Endothelial cell of umbilical vein (primary cell): ENCODE measurements at places on chromosomes 7 and 10.
A peak's percentile ranks its signal among the peaks of the same experiment; 100 is the strongest.

DNA sequence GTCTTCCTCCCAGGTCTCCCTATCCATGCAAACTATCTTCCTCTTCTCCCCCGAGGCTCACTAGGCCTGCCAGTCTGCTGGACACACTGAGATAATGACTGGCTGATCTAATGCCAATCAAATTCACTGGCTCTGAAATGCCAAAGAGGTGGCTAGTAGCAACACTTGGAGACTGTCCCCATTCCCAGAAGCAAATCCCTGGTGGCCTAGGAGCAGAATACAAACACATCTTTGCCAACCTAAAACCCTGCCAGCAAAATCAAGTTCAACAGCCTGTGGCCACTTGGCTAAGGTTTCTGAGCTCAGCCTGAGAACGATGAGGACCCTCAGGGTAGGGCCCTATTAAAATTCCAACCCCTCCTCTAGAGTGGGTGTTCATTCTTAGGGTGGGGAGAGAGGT is 46.6 kb downstream of the SH3PXD2A start:
- no peak for DNase-seq

DNA sequence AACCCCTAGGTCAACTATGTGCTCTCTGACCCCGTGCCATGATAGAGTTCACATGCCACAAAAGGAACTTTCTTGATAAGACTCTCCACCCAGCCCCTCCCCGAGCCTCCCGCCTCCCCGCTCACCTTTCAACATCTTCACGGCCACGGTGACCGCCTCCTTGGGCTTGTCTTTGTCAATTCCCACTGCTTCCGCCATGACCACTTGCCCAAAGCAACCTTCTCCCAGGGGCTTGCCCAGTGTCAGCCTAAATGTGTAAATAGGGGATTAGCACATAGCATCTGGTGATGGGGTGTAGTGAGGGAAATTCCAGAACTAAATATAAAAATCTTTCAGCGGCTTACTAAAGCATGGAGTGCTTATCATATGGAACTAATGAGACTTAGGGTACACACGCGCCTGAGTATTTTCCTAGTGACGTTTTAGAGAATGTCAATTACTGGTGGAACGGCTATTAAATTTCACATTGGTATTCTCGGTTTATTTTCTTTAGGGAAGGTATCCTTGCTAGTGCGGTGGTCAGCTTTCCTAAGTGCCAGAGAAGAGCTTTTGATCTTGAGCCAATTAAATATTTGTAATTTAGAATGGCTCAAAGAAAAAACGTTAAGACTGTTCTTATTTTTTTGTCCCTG is 97.4 kb downstream of the FGFR2 start:
- DNase-seq = no peak

GRCh38 chr10:78278058-78278404 is 244.4 kb downstream of the RPS24 start:
- no peak for DNase-seq

DNA sequence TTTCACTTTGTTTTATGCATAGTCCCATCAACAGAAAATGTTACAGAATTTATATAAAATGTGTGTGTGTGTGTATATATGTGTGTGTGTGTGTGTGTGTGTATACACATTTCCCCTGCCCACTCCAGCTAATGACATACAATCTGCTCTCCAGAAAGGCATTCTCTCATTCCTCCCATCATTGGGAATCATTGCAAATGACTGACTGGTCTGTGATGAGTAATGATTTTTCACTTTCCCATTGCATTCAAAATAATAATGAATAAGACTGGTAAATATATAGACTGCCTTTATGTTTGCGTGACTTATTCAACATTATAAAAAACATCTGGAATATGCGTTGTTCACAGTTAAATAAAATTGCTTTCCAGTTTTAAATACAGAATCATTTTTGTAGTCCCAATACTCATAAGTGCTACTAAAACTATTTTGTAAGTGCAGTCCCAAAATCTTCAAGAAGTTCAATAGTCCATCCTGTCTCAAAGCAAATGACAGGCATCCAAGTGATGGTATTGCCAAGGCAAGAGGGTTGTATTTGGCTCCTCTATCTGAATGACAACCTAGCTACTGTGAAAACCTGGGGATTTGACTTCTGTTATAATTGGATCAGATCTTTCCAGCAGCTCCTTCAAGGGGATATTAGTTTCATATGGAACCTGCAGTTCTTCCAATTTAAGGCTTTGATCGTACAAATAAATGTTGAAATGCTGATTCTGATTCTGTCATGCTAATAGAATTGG is 150.9 kb downstream of the POLR1F start:
- no peak for DNase-seq

- peak; percentile 63 for DNase-seq
These were observed 55.4 kb downstream of the MICALL2 start for GRCh38 chr7:1403638-1404459.
